HFFc6 (cell line): ENCODE measurements at places on chromosomes 2 and 18. TPM values are rescaled to one million over a fixed set of nuclear protein-coding genes. Genes with fewer than 3 reads are reported as not detected.

LRATD1 gene
- total RNA-seq = 0.05 to 0.09 TPM (median 0.07 TPM) in 3 replicates

WDR35 gene
- 4.7 to 5.3 TPM (median 5.1 TPM) in 3 replicates for total RNA-seq

SH3BP4 gene
- 80.5 and 82.3 TPM in 2 replicates for total RNA-seq

TMEM127 gene
- total RNA-seq = 67.7 to 75.4 TPM (median 70.5 TPM) in 3 replicates

IL37 gene
- not detected in 3 replicates for total RNA-seq

UGT1A10 gene
- total RNA-seq = not detected in 3 replicates

DNA sequence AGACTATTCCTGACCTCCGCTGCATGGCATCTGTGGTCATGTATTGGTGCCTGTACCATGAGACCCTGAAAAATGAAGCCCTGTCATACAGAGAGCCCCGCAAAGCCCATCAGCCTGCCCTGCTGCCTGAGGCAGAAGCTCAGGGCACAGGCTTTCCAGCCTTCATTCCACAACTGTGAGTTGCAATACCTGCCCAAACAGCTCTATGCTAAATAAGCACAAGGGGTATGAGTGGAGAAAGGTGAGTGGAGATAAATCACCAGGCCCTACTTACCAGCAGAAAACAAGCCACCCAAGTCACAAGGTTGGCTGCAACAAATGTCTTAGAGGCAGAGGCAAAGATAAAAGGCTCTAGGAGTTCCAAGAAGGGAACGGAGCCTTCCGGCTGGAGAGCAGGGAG lies 277.4 kb downstream of the TNS1 start:
- DNase-seq = no peak
- H3K4me3 ChIP-seq = no peak overlapping the region
- H3K27ac ChIP-seq = no peak overlapping the region
- peaks cover 3% of the 10 kb centered on the region; the same call in 1 of the 2 replicates for H3K27me3 ChIP-seq
- H3K36me3 ChIP-seq = no peaks in the 10 kb centered on the region
- H3K4me1 ChIP-seq = peaks cover 39% of the 10 kb centered on the region

DNA sequence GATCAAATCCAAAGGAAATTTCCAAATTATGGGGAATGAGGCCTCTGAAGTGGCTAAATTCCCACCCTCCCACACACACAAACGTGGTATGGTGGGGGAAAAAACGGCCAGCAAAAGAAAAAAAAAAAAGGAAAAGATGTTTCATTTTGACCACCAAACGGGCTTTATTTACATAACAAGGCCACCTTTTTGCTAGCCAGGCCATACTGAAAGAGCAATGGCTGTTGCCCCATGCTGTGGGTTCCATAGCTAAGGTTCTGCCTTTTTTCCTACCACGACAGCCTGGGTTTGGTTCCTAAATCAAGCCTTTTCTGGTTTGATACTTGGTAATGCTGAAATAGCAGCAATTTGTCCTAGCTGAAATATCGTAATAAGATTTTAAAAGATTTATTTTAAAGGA lies 14.0 kb upstream of the IL1B start:
- DNase-seq = no peak
- no peak overlapping the region for H3K4me3 ChIP-seq
- H3K36me3 ChIP-seq = peaks cover 3% of the 10 kb centered on the region; the same call in 1 of the 2 replicates
- no peaks in the 10 kb centered on the region for H3K4me1 ChIP-seq
- no peaks in the 10 kb centered on the region; the same call in 1 of the 2 replicates for H3K27me3 ChIP-seq
- H3K27ac ChIP-seq = no peak overlapping the region

DNA sequence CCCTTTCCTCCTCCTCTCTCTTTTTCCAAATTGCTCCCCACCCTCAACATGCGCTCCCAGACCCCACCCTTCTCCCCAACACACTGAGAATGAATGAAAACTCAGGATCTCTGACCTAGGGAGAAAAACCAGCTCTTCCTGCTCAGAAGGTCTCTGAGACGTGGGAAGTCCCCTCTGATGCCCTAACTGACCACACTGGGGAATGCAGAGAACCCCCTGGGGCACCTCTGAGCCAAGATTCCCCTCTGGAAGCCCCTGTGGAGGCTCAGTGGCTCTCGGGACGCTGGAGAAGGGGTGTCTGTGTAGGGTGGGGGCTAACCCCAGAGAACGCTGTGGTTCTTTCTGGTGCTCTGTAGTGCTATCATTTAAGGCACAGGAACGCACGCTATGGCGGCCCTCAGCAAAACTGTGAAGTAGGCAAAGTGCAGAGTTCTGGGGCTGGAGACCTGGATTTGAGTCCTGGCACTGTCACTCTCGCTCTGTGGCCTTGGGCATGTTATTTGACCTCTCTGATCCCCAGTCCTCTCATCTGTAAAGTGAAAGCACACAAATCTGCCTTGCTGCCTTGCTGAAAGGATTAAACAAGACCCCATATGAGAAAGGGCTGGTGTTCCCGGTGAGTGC lies 17.1 kb downstream of the ATOH8 start:
- peaks cover 26% of the 10 kb centered on the region for H3K36me3 ChIP-seq
- H3K27ac ChIP-seq = peak overlapping the region; percentile 68
- H3K4me3 ChIP-seq = peak overlapping the region; percentile 41
- H3K27me3 ChIP-seq = peaks cover 2% of the 10 kb centered on the region; the same call in 1 of the 2 replicates
- DNase-seq = no peak

DNA sequence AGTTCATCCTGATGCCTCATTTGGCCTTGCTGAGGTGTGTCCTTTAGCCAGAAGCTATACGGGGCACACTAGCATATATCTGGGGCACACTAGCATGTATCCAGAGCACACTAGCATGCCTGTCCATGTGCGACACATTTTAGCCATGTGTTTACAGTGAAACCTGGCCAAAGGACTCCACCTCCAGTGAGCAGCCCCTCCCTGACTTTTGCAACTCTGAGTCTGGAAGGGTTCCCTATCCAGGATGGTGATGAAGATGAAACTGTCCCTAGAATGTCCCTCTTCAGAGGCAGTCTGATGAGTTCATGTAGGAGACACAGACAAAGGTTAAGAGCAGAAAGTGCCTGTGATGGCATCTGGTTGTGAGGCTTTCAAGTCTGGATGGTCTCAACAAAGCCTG lies 61.4 kb upstream of the LGALSL start:
- no peak overlapping the region for H3K4me3 ChIP-seq
- H3K27ac ChIP-seq = no peak overlapping the region
- H3K36me3 ChIP-seq = no peaks in the 10 kb centered on the region
- no peak for DNase-seq

- no peak overlapping the region for H3K4me3 ChIP-seq
- DNase-seq = no peak
- no peaks in the 10 kb centered on the region; the same call in 1 of the 2 replicates for H3K36me3 ChIP-seq
- no peak overlapping the region for H3K27ac ChIP-seq
- H3K4me1 ChIP-seq = no peaks in the 10 kb centered on the region
These were observed 46.5 kb downstream of the AQP4 start for GRCh38 chr18:26819046-26819445.

- 0 out of 2 replicates have a peak overlapping the region, but pooled peaks have one; percentile 8 for H3K27ac ChIP-seq
- no peak overlapping the region for H3K4me3 ChIP-seq
- H3K4me1 ChIP-seq = peaks cover 25% of the 10 kb centered on the region; the same call in 1 of the 2 replicates
- no peaks in the 10 kb centered on the region for H3K27me3 ChIP-seq
- DNase-seq = no peak
- H3K36me3 ChIP-seq = no peaks in the 10 kb centered on the region
These were observed 1237.1 kb downstream of the LRP1B start for GRCh38 chr2:140893685-140894084.

GRCh38 chr2:224033601-224034000 lies 5.5 kb downstream of the SERPINE2 start:
- DNase-seq = no peak
- no peak overlapping the region for H3K27ac ChIP-seq
- H3K36me3 ChIP-seq = no peaks in the 10 kb centered on the region; the same call in 1 of the 2 replicates
- H3K27me3 ChIP-seq = peaks cover 4% of the 10 kb centered on the region

- H3K4me3 ChIP-seq = no peak overlapping the region
- no peak overlapping the region for H3K27ac ChIP-seq
- H3K36me3 ChIP-seq = peaks cover 5% of the 10 kb centered on the region
- H3K27me3 ChIP-seq = peaks cover 2% of the 10 kb centered on the region; the same call in 1 of the 2 replicates
- DNase-seq = no peak
These were observed 683.5 kb downstream of the TMEM182 start for GRCh38 chr2:103445347-103445746.

GRCh38 chr2:143841935-143842334 lies 678.0 kb downstream of the ZEB2 start:
- H3K4me3 ChIP-seq = no peak overlapping the region
- no peaks in the 10 kb centered on the region for H3K36me3 ChIP-seq
- peaks cover 2% of the 10 kb centered on the region for H3K27me3 ChIP-seq
- no peak for DNase-seq

DNA sequence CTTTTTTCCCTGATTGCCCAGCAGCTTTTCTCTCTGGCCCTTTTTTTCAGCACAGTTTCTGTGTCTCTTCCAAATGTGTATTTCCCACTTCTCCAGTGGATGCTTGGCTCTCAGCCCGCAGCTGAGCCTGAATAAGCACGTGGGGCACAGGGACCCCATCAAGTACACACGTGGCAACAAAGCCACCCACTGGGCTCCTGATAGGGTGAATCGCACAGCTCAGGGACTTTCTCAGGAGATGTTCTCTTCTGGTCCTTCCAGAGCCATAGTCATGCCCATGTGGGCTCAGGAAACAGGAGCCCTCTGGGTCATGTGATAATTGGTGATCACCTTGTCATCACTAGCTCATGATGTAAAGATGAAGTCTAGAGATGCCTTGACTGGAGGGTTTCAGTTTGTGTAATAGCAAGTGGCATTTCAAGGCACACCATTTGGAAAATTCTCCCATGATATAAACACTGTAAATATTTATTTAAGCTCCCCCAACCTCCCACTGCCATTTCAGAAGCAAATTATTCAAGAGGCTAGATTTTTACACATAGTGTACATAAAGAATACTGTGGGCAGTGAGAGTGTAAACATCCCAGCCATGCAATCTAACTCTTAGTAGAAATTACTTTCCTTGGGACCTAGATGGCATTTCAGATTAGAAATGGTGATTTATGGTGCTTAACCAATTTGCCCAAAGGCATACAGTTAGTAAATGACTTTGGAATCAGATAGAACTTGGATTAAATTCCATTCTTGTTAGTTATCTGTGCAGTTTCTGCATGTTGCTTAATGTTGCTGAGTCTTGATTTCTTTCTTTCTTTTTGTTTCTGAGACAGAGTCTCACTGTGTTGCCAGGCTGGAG lies 597.5 kb downstream of the SLC4A3 start:
- 0 out of 2 replicates have a peak, but pooled peaks cover 2% of the 10 kb centered on the region for H3K27me3 ChIP-seq
- H3K4me3 ChIP-seq = peak overlapping the region; percentile 62
- peak; percentile 98 for DNase-seq
- H3K27ac ChIP-seq = peak overlapping the region; percentile 96
